Lung (tissue), 17 donors: ENCODE measurements at places on chromosomes 5 and 9. TPM values are rescaled to one million over a fixed set of nuclear protein-coding genes. Genes with fewer than 3 reads are reported as not detected.
A peak's percentile ranks its signal among the peaks of the same experiment; 100 is the strongest.

The SLC23A1 gene
- total RNA-seq = 1.3 TPM

DNA sequence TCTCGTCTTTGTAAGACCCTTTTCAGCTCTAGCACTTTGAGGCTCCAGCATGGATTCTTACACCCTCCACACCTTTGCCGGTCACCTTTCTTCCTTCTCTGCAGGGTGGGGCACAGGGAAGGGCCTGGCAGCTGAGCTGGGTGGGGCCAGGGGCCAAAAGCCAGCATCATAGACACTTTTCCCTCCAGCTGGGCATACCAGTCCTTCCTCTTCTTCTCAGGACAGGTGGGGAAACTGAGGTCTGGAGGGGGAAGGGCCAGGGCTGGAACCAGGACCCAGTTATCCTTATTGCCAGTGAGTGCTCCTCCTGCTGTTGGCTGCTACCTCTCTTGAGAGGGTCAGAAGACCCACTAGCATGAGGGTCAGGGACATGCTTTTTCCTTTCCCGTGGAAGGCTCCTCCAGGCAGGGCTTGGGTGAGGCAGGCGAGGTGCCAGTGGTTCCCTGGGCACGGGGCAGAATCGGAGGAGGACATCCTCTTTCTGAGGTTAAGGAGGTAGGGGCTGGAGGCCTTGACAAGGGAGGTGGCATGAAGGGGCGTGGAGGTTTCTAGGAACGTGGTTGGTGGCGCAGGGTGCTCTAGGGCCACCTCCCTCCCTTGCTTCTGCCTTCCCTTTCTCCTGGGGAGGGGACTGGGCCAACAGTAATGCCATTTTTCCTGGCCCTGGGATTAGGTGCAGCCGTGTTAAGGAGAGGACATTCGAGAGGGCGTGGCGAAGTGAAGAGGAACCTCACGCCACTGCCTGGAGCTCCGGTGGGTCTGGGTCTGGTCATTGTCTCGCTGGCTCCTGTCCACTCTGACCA lies at the start of gene NDST1:
Gene NDST1 (plus strand): TSS at position 658 of the 803 bp plus-strand sequence. CDS start 13,124 bp downstream, outside the sequence.
- DNase-seq = no peak

The PCDHGA9 gene
- 13.8 TPM for total RNA-seq

- no peak for DNase-seq
Measured at GRCh38 chr5:56052735-56053134, 58.0 kb upstream of the IL6ST start.

The PPP3R2 gene
- total RNA-seq = not detected

- no peak for DNase-seq
Measured at GRCh38 chr5:153209016-153209415, 281.5 kb upstream of the GRIA1 start.

- DNase-seq = no peak
Measured at GRCh38 chr9:33012328-33013069, 11.1 kb upstream of the APTX start.

DNA sequence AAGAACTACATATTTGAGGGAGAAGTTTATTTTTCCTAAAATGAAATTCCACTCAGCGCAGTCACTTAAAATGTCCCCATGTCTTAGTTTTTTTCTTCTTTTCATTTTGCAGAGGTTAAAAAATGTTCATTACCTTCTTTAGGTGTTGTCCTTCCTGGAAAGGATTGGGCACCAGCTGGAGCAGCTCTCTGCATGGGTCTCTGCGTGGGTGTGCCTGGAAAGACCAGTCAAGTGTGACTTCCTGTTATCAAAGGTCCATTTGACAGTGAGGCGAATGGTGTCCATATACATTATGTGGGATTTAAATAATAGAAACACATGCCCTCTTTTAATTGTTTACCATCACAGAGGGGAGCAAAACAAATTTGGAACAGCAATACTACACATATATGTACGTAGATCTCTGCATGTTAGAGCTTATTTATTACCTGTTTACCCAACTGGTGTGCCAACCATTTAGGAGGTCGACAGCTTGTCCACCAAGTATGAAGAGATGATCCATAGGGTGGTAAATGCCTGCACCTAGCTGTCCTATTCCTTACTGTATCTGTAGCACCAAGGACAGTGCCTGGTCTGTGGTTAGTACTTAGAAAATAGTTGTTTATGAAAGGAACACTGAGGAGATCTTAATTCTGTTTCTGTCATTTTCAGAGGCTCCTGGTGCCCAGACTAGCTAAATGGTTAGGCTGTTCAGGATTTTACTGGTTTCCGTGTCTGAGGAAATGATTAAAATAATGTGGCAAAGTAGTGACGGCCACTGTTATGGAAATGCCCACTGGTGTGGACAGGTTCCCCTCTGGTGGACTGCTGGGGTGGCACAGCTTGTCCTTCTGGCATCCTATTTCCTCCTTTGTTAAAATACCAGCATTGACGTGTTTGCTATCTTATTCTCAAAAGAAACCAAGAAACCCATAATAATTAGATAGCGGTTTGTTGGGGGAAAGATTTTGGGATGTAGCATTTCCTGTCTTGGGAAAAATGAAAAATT lies 200.4 kb downstream of the MAST4 start:
- peak; percentile 28 for DNase-seq

GRCh38 chr5:141488591-141489561 lies at the start of gene PCDHGC5:
TSS of gene PCDHGC5 (plus strand) at chr5:141489081. CDS start at chr5:141489241, 160 bp downstream.
- no peak for DNase-seq

The OLFML2A gene
- 12.5 TPM for total RNA-seq

- DNase-seq = no peak
Measured at GRCh38 chr5:139391570-139392323, 2.0 kb upstream of the MZB1 start.

- no peak for DNase-seq
Measured at GRCh38 chr9:20722221-20722620, 38.2 kb downstream of the FOCAD start.

DNA sequence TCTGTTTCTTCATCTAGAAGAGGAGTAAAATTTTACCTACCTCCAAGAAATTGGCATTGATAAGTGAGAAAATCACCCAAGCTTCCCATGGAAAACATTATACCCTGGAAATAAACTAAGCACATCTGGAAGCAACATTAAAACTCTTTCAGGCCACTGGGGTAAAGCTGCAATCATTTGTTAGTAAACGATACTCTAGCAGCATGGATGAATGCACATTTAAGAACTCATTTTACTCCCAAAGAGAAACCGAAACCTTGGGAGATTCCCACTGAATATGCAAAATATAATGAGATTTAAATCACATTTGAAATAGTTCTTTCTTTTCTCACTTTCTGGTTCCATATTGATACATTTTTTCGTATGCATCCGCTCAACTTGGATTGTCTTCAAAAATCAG lies 467.5 kb downstream of the EFNA5 start:
- no peak for DNase-seq

DNA sequence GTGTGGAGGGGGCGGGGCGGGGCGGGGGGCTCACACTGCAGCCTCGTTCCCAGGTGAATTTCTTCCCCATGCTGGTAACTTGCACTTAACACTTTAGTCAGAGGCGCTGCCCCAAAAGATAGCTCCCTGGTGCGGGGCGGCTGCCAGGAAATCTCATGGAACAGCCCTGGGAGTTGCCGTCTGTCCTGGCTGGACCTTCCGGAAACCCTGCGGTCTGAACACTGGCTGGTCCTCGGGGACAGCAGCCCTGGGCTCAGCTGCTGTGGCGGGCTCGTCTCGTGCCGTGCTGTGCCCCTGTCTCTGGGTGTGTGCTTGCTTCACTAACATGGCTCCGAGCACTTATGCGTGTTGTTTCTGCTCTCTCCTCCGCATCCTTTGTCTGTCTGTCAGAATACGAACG lies 25.8 kb downstream of the PTGES2 start:
- DNase-seq = no peak

DNA sequence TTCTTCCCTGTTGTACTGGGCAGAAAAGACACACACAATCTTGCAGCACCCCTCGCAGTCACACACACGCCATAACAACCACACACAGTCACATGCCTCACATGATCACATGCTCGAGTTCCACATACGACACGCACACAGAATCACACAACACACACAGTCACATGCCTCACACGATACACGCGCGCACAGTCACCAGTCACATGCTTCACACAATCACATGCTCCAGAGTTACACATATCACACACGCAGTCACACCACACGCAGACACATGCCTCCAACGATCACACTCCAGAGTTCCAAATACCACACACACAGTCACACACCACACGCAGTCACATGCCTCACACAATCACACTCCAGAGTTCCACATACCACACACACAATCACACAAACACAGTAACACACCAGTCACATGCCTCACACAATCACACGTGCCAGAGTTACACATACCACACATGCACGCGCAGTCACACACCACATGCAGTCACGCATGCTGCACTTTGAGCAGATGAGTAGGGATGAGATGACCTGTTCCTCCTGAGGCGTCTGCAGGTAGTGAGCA lies 49.0 kb upstream of the LRRC14B start:
- no peak for DNase-seq
